A549 (cell line): ENCODE measurements at places on chromosomes 1 and 21. TPM values are rescaled to one million over a fixed set of nuclear protein-coding genes. Genes with fewer than 3 reads are reported as not detected.

- peak; percentile 60 for DNase-seq
These were observed 107.3 kb upstream of the RUNX3 start for GRCh38 chr1:25037174-25038074.

The SOD1 gene
- 551 to 579 TPM (median 577 TPM) in 3 replicates for polyA plus RNA-seq

The RCC2 gene
- polyA plus RNA-seq, result 82.5 to 90.0 TPM (median 84.7 TPM) in 3 replicates

- no peak for DNase-seq
These were observed 83.6 kb upstream of the CNTN2 start for GRCh38 chr1:204959374-204959773.

GRCh38 chr1:26500488-26501175 lies 28.4 kb downstream of the HMGN2 start:
- DNase-seq, result peak; percentile 24

The CD1D gene
- polyA plus RNA-seq, result 0.04 to 0.08 TPM in 2 of 3 replicates, not detected in the other
